ENCODE measurements at places on chromosomes 12 and 14.
A peak's percentile ranks its signal among the peaks of the same experiment; 100 is the strongest.

DNA sequence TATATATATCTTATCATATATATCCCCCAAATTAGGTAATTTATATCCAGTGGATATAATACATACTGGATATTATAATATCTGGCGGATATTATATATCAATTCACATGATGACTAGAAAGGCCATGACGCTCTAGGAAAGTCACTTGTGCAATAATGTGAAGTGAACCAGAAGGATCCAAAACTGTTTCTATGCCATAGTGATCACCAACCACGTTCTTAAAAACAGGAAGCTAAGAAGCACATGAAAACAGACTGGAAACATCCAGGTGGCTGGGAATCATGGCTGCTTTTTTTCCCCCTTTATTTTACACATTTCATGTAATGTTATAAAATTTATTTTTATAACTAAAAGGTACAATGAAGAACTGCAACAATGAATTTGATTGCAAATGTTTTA lies 1.4 kb downstream of the GUCY2C start:
- no peak for DNase-seq

- no peak for DNase-seq
Observed at GRCh38 chr12:31631023-31631724, 28.3 kb upstream of the ETFBKMT start.

- no peak for DNase-seq
Observed at GRCh38 chr12:87107270-87107669, 851.1 kb upstream of the MGAT4C start.

GRCh38 chr12:94815958-94816357 lies 165.6 kb upstream of the TMCC3 start:
- no peak for DNase-seq

DNA sequence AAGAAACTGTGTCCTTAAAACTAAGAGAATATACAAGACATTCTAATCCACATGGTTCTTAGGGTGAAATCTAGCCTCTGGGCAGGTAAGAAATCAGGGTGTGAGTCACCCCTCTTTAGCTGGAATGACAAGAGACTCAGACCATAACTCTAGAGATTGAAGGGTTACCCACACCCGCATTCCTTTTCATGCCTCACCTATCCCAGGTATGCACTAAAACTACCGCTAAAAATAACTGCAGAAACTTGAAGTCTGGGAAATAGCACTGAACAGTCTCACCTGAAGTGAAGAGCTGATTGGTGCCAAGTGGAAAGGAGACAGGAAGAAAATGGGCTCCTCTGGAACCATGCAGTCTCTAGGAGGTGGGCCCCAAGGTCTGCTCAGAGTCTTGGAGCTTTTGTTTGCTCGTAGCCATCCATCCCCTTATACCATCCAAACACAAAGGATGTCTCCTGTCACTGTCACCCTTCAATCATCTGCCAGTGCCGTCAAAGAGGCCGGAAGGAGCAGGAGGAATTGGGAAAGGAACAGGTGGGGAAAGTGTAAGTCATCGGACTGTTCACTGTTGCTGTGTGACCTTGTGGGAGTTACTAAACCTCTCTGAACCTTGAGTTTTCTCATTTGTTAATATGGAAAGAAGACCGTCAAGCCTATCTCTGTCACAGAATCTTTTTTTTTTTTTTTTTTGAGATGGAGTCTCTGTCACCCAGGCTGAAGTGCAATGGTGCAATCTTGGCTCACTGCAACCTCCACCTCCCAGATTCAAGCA lies 22.4 kb downstream of the DDX47 start:
- no peak for DNase-seq

DNA sequence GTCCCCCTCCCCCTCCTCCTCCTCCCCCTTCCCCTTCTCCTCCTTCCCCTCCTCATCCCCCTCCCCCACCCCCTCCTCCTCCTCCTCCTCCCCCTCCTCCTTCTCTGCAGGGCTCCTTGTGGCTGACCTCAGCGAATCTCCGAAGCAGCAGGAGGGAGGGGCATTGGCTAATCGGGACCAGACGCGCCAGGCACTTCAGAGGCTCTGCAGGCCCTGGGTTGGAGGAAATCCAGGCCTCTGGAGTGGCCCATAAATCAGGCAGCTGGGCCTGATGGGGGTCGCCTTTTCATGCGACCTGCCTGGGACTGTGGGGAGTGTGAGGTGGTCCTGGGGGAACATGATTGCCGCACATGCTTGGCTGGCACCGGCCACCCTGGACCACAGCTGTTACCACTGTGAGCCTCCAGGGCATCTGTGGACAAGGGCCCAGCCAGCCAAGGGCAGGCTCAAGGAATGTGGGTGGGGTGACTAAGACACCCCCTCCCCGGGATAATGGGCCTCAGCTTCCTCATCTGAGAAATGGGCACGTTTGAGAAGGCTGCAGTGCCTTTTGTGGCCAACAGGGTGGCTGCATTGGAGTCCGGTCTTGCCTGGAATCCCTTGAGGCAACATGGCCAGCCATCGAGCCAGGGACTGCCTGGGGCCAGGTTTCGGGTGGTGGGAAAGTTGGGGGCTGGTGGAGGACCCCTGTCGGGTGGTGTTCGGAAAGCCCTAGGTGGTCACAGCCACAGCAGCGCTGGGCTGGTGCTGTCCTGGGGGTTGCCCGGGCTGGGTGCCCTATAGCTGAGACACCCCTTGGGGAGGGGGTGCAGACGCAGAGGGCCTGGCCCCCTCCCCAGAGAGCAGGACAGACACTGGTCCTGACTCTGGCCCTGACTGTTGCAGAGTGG lies 12.0 kb downstream of the KIF26A start:
- peak; percentile 81 for DNase-seq

DNA sequence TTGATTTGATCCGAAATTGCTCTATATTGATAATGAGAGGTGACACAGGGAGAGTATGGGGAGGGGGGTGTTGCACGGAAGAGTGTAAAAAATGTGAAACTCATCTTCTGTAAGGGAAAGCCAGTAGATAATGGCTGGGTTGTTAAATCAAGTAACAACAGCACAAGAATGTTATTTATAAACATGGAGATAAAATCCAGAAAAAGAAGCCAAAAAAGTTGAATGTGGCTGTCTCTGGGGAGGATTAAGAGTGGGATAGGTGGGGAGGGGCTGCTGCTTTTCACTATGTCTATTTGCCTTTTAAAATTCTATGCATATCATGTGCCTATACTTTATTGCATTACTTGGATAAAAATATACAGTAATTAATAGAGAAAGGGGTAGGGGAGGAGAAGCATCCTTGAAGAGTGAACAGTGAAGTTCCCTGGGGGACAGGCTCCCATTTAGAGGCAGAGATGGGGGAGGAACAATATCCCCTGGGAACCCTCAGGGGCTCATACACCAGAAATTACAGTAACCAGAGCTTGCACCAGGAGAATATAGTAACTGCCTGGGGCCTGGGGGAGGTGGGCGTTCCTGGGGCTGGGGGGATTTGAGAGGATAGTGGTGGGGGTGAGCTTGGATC lies 39.2 kb upstream of the ANKRD9 start:
- no peak for DNase-seq

- no peak for DNase-seq
Observed at GRCh38 chr12:55795950-55796349, 21.6 kb downstream of the SARNP start.

DNA sequence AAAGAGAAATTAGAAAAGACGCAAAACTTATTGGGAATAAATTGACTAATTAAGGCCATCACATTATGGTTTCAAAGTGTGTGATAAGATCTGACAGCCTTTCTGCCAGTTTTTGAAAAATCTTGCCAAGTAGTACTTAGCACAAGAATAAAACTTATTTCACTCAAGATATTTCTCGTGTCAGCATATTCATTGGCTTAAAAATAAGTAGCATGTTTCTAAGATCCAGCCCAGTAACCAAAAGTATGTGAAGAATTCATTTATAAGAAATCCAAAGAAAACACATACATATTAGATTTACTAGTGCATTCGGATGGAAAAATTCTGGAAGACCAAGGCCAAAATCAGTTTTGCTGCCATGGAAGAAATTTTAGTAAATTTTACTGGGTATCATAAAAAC lies 1135.0 kb downstream of the GALC start:
- DNase-seq, result no peak

DNA sequence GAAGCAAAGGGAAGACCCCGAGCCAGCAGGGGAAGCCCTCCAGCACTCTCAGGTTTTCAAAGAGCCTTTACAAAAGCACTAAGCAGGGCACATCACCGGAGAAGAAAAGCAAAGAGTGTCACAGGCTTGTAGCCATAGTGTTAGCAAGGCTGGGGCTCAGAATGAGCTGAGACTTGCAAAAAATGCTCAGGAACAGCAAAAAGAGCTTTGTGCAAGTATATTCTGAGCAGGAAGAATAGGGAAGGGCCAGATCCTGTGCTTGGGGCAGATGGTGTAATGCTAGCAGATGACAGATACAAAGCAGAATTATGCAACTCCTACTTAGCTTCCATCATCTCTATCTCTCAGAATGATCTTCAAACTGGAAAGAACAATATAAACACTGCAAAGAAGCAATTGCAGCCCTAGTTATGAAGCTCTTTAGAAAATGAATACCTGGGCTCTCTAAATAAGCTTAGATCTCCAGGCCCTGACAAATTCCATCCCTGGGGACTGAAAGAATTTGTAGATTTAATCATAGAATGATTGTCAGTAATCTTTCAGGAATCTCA lies 23.7 kb upstream of the PARP11 start:
- no peak for DNase-seq

GRCh38 chr14:51006781-51007211 lies 62.5 kb upstream of the PYGL start:
- no peak for DNase-seq

- no peak for DNase-seq
Observed at GRCh38 chr14:39025250-39025809, 77.7 kb downstream of the SEC23A start.

- DNase-seq, result no peak
Observed at GRCh38 chr12:40525054-40525453, 167.2 kb upstream of the CNTN1 start.

DNA sequence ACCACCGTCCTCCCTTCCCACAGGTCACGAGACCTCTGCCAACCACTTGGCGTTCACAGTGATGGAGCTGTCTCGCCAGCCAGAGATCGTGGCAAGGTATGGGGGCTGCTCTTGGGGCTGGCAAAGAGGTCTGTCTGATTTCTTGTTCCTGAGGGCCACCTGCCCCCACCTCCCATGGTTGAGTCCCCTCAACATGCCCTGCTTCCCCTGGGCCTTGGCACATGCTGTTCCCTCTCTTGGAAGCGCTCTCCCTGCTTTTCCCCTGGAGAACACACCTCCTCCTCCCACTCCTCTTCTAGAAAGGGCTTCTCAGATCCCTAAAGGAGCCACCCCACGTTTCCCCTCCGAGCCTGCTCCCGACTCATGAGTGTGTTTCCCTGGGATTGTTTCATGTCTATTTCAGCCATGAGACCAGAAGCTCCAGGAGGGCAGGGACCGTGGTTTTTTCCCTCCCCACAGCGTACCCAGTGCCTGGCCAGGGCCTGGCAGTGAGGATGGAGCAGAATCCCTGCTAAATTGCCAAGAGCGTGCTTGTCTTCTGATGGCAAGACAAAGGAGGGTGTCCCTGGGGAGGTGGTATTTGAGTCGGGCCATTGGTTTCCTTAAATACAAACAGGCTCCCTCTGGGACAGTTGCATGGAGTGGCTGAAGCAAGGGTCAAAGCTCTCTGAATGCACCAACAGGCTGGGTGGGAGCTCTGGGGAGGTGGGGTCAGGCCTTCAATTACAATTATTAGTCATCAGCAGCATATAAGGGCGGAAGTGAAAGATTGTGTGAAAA lies 34.1 kb downstream of the CYP46A1 start:
- no peak for DNase-seq

GRCh38 chr12:89984846-89985245 lies 276.2 kb upstream of the ATP2B1 start:
- no peak for DNase-seq

DNA sequence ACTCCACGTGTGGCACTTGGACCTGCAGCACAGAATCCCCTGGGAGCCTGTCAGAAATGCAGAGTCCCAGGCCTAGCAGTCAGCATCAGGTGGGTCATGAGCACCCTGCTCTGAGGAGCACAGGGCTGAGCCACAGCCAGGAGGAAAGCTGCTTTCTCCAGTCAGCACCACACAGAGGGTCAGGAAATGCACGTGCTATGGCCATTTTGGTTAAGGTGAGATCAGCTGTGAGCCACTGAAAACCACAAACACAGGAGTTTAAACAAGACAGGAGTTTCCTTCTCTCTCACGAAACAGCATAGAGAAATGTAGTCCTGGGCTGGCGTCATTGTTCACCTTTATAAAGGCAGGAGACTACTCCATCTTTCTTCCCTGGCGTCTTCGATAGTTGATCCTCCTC lies 204.5 kb upstream of the SFSWAP start:
- DNase-seq, result no peak

DNA sequence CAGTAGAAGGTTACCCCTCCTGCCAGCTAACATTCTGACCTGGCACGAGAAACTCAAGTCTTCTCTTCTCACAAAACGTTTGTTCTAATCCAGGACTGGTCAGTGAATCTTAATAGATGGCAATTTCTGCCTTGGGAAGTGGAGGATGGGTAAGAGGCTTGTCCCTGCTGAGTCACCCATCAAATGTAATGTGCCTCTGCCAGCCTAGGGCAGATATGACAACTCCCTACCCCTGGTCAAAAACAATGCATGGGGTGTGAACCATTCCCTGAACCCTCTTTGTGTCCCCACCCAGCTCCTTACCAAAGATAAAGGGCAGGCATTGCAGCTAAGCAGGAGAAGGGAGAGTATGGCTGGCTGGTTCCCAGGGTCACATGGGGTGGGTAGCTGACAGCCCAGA lies 1052.9 kb downstream of the GALC start:
- DNase-seq, result no peak

DNA sequence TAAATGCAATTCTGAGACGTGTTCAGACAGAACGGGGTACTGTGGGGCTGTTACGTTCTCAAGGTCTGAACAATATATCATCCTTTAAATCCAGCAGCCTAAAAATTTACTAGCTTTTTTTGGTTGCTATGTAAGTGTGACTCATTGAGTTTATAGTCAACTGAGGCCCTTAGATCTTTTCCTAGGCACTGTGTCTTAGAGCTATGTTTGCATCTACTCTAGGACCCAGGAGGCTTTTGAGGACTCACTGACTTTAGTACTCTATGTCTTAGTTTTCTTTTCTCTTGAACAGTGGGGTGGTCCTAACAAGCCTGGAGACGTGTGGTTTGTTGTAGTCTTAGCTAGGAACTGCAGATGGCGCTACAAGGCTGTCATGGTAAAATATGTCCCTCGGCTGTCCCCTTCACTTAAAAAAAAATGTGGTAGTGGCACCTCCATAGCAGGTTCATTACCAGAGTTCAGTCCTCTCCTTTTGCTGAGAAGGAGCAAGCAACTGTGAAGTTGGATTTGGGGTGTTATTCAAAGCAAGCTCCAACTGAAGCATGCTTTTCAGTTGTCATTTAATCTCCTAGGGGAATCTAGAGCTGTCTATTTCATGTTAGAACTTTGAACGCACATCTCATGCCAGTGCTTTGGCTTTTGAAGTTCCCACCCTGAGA lies 8.7 kb upstream of the SPATS2 start:
- DNase-seq, result peak; percentile 58

Data from hematopoietic multipotent progenitor cell treated with erythropoietin and hydrocortisone succinate and interleukin-3 and kit ligand, for 15 days (in vitro differentiated cells).